ENCODE measurements at places on chromosomes 6 and 20.

GRCh38 chr20:9241721-9242427, 173.0 kb downstream of the PLCB4 start:
- DNase-seq: no peak

- DNase-seq: no peak
These were observed 61.7 kb downstream of the SNX9 start for GRCh38 chr6:157884756-157885155.

GRCh38 chr6:84860509-84860908, 96.1 kb upstream of the TBX18 start:
- DNase-seq: no peak

GRCh38 chr6:148776321-148777308, 29.8 kb downstream of the UST start:
- no peak for DNase-seq

DNA sequence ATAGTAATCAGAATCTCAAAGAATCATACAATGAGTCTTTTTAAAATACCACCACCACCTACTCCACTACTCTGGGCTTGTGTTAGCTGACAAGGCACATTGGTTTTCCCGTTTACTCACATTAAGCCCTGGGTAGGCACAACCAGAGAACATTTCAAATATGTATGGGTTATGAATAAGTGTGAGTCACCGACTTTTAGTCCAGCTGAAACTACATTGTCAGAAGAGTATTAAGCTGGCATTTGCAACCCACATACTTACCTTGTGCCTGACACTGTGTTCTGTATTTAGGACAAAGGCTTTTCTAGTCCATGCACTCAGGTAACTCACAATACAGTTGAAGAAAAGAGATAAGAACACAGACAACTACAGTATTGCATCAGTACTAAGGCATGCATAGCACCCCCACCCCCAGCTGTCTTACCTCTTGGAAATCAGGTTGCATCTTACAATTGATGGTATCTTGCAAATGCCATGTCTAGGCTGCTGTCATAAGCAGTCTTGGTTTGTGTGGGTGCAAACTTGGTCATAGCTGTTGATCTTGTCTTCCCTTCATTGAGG, 40.3 kb upstream of the AHI1 start:
- peak; percentile 47 for DNase-seq

- no peak for DNase-seq
These were observed 18.7 kb downstream of the MOCS3 start for GRCh38 chr20:50977066-50978021.

GRCh38 chr6:119575721-119576120, 226.2 kb upstream of the MAN1A1 start:
- DNase-seq: no peak

DNA sequence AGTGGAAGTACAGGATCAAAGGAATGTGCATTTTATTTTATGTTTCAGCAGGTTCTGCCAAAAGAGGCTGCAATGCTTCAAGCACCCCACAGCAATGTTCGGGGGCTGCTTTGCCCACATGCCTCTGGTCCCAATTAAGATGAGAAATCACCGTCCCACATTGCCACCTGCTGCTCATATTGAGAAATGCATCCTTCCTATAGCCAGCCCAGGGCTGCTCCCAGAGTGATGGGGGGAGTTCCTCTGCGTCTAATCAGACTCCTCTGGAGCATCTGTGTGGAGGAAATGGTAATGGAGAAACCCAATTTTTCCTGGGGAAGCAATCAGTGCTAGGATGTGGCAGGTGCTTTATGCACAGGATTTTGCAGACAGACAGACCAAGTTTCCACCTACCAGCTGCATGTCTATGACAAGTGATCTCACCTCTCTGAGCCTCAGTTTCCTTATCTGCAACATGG, 33.7 kb downstream of the PTGIS start:
- DNase-seq: peak; percentile 73

GRCh38 chr6:139728876-139729427, 354.5 kb upstream of the CITED2 start:
- DNase-seq: no peak

- no peak for DNase-seq
These were observed 30.2 kb downstream of the KLHL31 start for GRCh38 chr6:53635322-53635721.

DNA sequence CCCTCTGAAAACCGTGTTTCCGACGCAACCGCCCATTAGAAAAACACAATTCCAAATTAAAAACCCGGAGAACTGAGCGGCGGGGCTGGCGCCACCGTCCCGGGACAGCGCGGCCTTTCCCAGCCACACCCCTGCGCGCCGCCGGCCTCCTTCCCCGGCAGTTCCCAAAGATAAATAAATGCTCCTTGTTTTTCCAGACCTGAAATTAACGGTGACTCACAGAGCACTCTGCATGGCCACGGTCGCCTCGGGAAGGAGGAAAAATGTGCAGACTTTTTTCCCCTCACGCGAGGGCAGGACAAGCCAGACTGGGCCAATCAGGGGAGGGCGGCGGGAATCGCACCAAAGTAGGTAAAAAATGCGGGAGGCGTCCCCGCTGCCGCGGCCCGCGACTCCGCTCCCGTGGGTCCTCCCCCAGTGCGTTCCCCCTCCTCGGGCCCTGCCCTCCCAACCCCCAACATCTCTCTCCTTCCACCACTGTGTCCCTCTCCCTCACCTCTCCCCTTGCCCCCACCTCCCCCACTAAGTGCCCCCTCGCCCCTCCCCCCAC, 828 bp upstream of the DSTN start:
- DNase-seq: peak; percentile 35

- peak; percentile 57 for DNase-seq
These were observed 78.3 kb downstream of the ZDHHC14 start for GRCh38 chr6:157459327-157459726.

GRCh38 chr20:1302685-1303541, 26.0 kb downstream of the SDCBP2 start:
- no peak for DNase-seq

- no peak for DNase-seq
These were observed 7.9 kb upstream of the DEFB125 start for GRCh38 chr20:79565-79964.

DNA sequence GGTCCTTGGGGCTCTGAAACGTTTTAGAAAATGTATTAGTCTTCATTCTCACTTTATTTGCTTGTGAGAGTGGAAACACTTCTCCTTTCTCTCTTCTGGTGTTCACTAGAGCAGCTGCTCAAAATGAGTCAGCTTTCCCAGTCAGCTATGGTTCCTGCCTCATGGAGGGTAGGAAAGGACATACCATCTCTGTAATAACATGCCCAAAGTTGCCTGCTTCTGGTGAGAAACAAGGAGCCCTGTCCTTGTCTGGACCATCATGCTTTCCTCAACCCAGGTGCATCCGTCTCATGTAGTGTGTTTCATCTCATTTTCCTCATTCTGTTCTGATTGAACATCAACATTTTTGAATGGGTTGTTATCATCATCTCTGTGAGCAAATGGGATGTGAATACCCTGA, 17.1 kb upstream of the TINAG start:
- no peak for DNase-seq

- no peak for DNase-seq
These were observed 42.7 kb downstream of the CD2AP start for GRCh38 chr6:47520282-47520681.

GRCh38 chr20:5569021-5569420, 181.2 kb upstream of the SHLD1 start:
- DNase-seq: peak; percentile 40

DNA sequence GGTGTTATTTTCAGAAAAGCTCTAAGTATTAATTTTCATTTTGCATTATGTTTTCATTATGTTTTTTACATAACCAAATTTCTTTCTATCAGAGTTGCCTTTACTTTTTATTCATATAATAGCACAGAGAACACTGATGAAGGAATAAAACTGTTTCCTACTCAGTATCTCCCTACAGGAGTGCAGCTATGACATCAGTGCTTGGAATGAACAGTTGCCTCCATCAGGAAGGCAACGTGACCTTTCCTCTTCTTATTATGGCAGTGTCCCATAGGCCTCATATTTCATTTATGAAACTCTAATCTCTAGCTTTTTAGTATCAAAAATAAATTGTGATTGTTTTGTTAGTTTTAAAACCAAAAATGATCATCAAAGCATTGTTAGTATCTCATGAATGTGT, 712.8 kb downstream of the CD109 start:
- no peak for DNase-seq

GRCh38 chr20:3735768-3736167, 3.3 kb downstream of the HSPA12B start:
- no peak for DNase-seq

GRCh38 chr20:53071833-53072232, 99.7 kb downstream of the TSHZ2 start:
- DNase-seq: peak; percentile 16

DNA sequence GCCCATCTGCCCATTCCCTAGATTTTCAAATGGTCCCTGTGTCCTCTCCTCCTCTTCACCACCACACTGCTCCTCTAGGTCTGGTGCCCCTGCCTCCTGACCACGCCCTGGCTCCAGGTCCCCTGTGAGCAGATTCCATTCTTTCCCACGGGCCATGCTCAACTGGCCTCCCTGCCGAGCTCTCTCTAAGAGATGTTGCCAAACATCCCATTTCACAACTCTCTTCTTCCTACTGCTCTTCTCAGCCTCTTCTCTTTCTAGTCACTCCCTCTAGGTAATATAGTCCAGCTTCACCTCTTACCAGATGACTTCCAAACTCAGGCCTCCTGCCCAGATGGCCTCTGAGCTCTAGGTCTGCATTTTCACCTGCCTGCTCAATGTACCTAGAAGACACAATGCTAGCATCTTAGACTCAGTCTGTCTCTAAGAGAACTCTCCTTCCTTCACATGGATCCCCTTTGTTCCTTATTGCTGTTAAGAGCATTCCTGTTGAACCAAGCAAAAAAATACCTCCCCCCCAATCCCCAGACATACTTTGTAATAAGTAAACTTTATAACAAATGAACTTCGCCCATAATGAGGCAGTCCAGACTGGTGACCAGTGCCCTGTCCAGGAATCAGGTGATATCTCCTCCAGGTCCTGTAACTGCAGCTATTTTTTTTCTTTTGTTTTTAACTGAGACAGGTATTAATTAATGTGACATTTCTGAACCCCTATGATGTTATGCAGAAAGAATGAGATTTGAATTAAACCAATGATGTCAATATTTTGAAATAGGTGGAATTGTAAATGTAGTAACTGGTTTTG, 79.0 kb downstream of the LYRM4 start:
- DNase-seq: no peak

GRCh38 chr20:18815194-18815942, 1.8 kb downstream of the SCP2D1 start:
- no peak for DNase-seq

DNA sequence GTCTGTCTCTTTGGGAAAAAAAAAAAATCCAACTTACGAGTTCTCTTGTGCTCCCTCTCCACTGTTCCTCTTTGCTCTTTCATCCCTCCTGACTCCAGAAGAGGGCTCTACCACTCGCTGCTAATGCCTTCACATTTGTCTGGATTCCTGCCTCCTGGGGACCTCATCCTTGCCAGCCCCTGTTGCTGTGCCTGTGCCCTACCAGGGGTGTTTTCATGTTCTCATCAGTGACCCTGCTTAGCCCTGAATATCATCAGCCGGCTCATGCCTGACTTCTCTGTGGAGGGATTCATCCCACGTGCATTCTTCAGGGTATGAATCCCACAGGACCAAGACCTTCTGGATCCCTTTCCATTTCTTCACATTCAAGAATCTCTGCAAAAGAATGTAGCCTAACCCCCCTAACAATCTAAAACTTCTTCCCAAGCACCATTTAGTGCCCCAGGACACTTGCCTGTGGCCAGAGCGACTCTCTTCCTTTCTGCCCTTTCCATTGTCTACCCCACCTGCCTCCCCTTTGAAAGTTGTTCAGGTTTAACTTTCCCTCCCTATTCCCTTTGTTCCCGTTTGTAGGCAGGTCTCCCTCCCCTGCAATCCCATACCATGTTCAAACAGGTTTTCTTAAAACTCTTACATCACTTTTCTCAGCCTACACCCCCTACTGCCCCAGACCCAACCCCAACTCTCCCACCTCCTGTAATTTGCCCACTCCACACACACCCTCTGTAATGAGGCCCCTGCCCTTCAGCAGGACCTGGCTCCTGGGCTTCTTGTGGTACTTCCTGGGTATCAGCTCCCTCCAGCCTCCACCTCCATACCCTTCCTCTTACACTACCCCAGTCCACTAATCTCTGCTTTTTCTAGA, 50.2 kb downstream of the RREB1 start:
- DNase-seq: no peak

DNA sequence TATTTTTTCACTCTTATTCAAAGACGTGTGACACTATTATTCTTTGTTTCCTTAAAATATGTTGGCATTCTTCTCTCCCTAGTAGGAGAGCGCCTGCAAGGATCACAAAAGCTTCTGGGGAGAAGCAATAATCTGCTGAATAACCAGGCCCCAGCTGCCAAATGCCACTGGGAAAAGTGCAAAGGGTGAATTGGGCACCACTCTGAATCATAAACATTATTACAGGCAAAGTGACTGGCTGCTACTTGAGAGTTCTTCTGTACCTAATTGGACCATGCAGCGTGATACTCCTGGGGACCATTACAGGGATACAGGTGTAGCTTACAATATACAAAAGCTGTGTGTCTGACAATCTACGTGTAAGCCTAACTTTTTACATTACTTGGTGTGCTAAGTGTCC, 152.8 kb downstream of the ATXN1 start:
- DNase-seq: no peak

DNA sequence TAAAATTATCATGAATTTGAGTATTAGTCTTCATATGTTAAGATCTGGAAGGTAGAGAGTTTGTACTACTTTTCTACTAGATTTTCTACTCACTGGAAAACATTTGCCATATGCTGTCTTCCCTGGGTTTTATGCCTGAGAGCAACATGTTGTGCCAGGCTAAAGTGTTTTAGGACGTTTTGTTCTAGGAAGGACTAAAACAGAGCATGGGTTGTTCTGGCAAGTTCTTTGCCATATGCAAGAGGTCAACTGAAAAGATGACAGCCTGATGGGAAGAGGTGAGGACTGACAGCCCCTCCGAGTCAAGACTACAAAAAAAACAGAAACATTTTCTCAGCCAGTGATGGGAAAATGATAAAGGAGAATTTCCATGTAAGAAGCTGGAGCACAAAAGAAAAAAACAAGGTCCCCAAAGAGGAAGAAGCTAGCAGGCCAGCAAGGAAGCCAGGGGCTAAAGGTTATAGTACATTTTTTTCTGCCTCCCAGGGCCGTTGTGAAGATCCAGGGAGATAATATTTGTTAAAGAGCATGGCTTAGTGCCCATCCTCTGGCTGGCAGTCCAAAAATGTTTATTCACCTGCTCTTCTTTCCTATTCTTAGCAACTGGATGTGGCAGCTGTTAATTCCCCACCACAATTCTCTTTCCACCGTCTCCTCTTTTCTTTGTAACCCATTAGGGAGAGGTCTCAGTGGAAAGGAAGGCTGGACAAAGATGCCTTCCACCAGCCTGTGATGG, 7.8 kb downstream of the SCGN start:
- DNase-seq: no peak
